ENCODE measurements at places on chromosomes 5 and 9.

DNA sequence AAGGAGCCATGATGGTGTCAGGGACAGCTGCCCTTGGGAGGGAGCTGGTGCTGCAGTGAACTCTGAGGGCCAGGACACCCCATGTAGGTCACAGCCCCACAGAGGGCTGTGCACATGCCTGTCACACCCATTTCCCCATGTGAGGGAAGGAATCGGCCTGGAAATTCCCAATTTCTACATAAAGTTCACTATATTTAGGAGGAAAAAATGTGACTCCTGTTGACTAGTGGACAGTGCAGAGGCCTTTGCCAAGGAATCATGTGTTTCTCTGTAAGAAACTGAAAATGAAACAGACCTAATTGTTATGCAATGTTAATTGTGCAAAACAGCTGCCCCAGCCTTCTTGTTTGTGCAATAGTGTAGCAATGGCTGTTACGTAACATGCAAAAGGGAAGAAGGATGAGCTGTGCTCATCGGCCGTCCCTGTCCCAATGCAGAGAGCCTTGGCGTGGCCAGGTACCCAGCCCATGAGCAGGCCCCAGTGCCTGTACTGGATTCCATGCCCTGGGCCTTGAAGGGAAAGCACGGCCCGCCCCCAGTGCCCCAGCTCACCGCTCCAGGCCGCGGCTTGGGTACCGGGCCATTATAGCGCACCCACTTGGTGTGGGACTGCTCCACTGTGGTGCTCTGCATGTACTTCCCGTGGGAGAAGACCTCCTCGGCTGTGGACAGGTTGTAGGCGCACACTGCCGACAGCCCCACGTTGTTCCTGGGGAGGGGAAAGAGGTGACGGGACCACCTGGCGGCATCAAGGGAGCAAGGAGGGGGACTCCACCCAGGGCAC is 70.0 kb downstream of the SECISBP2 start:
- DNase-seq: no peak

- DNase-seq: no peak
Observed at GRCh38 chr9:126456441-126457174, 130.0 kb downstream of the MVB12B start.

DNA sequence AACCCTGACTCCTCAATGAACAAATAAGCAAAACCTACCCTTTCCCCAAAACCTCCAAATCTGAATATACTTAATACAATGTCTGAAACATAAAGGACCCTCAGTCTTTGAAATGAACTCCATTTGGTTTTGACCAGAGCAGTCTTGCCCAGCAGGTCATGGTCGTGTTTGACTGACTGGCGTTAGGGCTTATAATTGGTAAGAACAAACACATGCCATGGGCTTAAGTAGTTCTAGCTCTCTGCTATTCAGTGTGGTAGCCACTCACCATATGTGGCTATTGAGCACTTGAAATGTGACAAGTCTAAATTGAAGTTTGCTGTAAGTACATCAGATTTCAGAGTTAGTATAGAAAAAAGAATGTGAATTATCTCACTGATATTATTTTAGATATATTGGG is 42.1 kb downstream of the LRRTM2 start:
- no peak for DNase-seq

GRCh38 chr9:131289301-131290035 is at the start of gene PLPP7:
Gene PLPP7 (plus strand): TSS chr9:131289723. CDS start chr9:131289998, 275 bp downstream.
- DNase-seq: no peak

- no peak for DNase-seq
Observed at GRCh38 chr5:171789353-171789752, 3.7 kb downstream of the SMIM23 start.

GRCh38 chr9:19298436-19299000 is 68.0 kb downstream of the DENND4C start:
- no peak for DNase-seq

- DNase-seq: no peak
Observed at GRCh38 chr9:20244271-20244670, 378.0 kb downstream of the MLLT3 start.

DNA sequence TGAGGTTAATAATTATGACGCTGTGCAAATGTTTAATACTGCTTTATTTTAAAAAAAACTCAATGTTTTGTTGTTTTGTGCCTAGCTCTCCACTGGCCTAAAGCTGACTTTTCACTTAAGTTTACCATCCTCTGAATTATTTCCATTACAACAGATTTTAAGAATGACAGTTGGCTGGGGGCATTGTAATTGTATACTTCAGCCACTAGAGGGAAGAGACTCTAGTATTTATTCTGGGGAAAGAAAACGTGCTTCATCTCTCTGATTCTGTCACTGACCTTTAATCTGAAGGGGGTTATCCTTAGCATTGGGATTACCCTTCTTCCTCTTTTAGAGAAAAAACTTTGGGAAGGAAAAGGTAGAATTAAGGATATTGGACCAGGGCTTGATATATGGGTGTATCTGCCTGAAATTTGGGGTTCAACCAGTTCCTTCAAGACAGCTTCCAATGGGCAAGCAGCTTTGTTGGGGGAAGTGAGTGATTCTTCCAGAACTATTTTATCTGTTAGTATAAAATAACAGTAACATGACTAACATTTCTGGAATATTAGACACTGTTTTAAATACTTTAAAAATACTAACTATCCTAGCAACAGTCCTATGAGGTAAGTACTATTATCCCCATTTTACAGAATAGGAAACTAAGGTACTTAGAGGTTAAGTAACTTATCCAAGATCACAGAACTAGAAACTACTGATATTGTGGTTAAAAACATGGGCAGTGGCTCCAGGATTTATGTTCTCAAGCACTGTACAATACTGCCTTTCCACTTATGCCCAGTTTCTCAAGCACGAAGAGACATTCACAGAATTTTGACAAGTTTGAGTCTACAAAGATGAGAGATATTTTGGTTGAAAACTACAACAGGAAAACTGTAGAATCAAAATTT is 208.4 kb downstream of the CD180 start:
- DNase-seq: no peak

GRCh38 chr5:32231929-32232328 is 57.8 kb upstream of the GOLPH3 start:
- no peak for DNase-seq

GRCh38 chr9:20558566-20559016 is 63.7 kb downstream of the MLLT3 start:
- peak; percentile 38 for DNase-seq

GRCh38 chr5:169634606-169635005 is 2.5 kb upstream of the DOCK2 start:
- no peak for DNase-seq

Data from activated naive CD4-positive, alpha-beta T cell treated with Interleukin-2 at 50 U/mL for 16 hours (primary cell).